ENCODE measurements at places on chromosomes 1 and 21.

DNA sequence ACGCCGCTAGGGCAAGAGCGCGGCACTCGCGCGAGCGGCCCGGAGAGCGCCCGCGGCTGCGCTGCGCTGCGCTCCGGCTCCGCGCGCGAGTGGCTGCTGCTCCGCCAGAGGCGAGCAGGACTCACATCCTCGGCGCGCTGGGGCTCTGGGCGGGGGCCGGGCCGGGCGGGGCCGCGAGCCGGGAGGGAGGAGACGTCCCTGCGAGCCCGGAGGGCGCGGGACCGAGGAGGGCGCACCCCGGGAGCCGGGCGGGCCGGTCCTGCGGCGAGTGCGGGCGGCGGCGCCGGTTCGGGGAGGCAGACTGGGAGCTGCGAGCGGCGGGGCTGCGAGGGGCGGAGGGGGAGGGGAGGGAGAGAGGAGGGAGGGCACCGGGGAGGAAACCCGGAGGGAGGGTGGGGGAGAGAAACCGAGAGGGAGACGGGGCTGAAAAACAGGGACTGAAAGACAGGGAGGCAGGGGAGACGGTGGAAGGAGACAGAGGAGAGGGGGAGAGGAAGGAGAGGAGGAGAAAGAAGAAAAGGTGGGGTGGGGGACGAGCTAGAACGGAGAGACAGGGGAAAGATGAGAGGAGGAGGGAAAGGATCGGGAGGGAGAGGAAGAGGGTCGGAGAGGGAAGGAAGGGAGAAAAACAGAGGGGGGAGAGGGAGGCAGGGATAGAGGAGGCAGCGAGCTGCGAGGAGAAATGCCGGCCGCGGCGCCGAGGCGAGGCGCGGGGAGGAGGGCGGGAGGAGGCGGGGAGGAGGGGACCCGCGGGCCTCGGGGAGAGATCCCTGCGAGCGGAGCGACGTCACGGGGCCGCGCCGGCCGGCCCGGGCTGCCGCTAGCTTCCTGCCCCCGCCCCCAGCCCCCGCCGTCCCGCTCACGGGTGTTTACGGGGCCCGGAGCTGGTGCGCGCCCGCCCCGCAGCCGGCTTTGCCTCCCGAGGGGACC lies at the start of gene CAMK2N1:
Gene CAMK2N1 (minus strand): TSS at position 684 of the 930 bp plus-strand sequence. CDS start 831 bp downstream, outside the sequence.
- DNase-seq = peak; percentile 60

DNA sequence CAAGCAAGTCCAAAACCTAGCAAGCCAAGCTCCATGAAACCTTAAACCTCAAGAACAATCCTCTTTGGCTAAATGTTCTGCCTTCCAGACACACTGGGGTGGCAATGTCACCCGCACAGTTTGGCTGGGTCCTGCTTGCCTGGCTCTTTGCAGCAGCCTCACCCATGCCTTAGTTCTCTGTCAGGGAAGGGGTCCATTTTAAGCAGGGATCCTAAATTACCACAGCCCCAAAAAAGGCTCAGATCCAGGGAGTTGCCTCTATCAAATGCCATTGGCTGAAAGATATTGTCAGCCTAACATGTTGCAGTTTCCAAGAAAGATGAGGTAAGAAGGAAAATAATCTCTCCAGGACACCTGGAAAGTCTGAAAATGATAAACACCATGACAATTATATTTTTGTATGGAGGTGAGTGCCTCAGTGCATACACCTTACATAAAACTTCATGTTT lies 26.1 kb upstream of the LYPLAL1 start:
- DNase-seq = no peak

DNA sequence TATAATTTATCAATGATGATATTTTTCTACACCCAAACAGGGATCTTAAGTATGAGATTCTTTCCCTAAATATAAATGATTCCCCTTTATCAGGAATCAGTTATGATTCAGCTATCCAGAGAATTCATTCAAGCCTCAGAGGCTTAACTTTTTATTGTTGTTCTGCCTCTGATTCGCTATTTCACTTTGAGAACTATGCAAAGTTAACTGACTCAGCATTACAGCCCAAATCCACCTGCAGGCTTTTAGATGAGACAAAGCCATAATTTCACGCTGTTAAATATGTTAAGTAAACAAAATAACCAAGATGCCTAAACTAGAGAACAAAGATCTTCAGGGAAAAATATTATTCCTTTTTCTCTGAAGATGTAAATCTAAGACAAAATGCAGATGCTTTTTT lies 8.5 kb downstream of the SCYL3 start:
- DNase-seq = no peak

GRCh38 chr1:220828179-220828490 lies 41.4 kb downstream of the MTARC1 start:
- DNase-seq = no peak

DNA sequence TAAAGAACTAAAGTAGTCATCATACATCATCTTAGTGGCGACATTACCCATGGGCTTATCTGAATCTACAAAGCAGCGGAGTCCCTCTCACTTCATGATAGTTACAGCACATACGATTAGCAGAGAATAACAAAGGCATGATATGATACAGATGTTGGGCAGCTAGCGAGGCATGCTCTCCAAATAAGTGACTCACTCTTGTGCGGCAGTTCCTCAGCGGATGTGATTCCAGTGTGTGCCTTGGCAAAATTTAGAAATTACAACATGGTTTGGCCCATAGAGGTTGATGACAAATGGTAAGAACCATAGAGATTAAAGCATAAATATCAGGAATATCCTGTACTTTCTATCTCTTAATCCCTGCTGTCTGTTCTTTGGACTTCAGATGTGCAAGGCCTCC lies 48.1 kb upstream of the PAXBP1 start:
- no peak for DNase-seq

DNA sequence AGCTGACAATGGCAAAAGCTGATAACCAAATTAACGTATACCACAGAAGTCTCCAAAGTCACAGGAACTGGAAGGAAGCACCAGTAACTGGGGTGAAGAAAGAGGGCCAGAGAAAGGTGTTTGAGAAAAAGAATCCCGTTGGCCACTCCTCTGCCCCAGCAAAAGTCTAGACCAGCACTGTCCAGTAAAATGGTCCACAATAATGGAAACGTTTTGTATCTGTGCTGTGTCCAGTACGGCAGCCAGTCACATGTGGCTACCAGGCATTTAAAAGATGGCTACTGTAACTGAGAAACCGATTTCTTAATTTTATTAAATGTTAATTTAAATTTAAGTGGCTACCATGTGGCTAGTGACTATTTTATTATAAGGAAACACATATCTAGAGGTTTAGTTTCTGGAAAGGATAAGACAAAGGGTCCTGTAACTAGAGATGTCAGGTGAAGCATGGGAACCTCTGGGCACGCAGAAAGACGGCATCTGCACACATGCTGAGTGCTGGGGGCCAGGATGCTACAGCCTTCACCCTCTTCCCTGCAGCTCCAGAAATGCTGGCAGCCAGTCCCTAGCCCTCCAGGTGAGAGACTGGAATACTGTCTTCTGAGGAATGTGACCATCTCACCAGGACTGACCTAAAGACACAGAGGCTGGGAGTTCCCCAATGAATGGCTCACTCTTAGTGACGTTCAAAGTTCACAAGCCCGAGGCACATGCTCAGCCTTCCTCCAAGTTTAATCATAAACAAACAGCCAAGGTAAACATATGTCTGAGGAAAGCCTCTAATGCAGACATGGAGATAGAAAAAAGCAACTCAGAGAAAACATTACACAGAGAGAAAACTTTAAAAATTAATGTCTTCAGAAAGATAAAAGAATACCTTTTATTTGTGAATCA lies 50.7 kb downstream of the JAK1 start:
- no peak for DNase-seq

- no peak for DNase-seq
These were observed 199.0 kb downstream of the USH2A start for GRCh38 chr1:216224233-216224632.

GRCh38 chr1:241972703-241973369 lies 15.3 kb downstream of the BECN2 start:
- DNase-seq = no peak

GRCh38 chr1:168499688-168500049 lies 44.1 kb downstream of the XCL2 start:
- no peak for DNase-seq

DNA sequence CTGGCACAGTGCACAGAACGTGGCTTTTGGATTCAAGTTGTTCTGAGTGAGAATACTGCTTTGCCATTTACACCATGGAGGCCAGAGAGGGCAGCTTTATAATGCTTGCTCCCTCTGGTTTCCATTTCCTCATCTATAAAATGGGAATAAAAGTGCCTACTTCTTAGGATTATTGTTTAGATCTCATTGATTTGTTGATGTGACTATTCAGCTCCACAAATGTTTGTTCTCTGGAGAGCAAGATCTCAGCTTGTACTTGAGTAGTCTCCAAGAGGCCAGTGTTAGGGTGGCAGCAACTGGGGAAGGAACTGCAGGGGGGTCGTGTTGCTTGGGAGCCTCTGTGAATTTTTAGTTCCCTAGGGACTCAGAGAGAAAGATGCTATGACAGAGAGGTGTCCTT lies 55.2 kb downstream of the YARS1 start:
- no peak for DNase-seq

GRCh38 chr1:153587314-153587713 lies 21.7 kb upstream of the S100A2 start:
- no peak for DNase-seq

DNA sequence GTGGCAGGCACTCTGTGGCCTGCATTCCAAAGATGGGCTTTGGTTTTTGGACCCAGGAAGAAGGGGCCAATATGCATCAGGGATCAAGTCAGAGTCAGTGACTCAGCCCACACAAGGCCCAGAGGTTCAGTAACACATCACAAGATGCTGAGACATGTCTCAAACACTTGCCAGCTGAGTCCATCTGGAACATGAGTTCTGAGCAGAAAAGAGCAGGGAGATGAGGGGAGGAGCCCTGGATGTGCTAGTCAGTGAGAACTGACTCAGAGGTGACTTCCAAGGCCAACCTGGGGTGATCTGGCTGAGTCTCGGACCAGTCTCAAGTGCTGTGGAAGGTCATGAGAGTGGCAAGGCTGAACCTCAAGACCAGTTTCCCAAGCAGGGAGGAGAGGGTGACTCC lies 150.1 kb downstream of the CDC7 start:
- no peak for DNase-seq

GRCh38 chr1:96073100-96073499 lies 648.5 kb upstream of the PTBP2 start:
- no peak for DNase-seq

DNA sequence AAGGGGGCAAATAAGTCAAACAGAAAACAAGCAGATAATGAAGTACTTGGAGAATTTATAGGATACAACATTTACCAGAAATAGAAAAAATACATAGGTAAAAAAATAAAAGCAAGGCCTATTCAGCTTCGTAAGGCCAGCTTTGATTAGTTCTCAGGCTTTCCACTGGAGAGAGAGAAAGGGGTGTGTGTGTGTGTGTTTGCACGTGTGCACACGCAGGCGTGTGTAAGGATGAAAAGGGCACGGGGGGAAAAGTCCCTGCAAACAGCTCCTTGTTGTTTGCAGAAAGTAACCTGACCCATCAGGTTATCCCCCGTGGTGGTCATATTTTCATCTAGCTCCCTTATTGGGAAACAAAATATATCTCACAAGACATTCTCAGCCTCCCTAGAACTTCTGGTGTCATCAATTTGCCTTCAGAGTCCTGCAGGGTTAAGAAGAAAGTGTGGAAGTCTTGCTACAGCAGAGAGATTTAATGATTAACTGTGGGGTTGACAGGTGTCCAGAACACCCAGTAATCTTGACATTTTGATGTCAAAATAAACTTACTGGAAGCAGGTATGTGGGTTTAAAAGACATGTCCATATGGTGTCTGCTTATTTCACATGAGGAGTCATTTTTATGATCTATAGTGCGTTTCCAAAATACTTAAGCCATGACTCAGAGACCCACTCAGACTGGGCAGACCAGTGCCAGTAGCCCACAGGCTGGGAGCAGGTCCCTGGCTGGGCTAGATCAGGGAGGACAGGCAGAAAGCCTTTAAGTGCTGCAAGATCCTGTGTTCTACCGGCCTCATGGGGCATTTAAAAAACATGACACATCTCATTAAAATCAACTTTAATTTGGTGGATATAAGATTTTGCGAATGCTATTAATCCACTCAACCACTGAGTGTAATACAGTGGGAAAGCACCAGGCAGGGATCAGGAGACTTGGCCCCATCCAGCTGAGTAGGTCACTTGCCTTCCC lies 487.6 kb upstream of the CAMK1G start:
- DNase-seq = no peak

Data from CD4-positive, alpha-beta T cell treated with Interleukin-15 for 1 hour (primary cell).